Stimulated activated CD4-positive, alpha-beta T cell treated with anti-CD3 and anti-CD28 coated beads, Interleukin-4, amount 100 ng/mL, for 48 hours (primary cell): ENCODE measurements at places on chromosomes 5 and 9.

GRCh38 chr5:65874241-65874640 is 52.1 kb upstream of the ERBIN start:
- no peak for DNase-seq

GRCh38 chr5:33179301-33179700 is 261.5 kb upstream of the TARS1 start:
- DNase-seq = no peak

DNA sequence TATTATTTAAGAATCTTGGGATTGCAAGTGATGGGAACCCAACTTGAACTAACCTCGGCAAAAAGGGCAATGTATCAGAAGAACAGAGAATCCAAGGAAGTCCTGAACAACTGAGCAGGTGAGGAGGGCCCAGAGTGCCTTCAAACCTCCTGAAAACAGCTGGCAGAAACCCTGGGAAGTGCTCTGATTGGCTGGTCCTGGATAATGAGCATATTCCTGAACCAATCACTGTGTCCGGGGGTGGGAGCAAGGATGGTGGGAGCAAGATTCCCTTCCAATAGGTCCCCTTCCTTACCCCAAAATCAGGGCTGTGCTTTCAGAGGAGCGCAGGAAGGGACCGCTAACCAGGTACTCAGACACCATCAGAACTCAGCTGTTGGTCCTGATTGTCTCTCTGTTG is 31.9 kb upstream of the TBC1D2 start:
- no peak for DNase-seq

DNA sequence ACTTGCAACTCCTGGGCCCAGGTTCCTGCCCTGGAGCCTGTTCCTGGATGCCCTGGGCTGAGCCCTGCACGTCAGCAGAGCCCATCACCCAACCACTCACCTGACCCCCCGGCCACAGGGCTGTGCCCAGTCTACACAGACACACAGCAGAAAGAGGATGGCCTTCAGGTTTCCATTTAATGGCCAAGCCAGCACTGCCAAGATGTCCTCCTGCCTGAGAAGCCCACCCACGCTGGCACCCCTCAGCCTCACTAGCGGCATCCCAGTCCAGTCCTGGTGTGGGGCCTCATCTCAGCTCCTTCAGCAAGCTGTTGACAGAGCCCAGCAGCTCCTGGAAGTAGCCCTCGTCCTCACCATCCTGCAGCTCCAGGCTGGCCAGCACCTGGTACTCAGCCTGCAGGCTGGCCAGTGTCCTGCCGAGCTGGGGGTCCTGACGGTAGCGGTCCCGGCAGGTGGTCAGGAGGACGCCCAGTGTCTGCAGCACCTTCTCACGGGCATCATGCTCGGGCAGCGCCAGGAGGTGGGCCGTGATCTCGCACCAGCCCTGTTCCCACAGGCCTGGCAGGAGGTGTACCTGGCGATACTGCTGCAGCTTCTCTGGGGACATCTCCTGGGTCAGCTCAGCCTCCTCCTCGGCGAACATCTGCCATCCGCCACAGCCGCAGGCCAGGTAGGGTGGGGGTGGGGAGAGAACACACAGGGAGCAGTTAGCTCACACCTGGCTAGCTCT is 71.9 kb upstream of the LRRTM2 start:
- DNase-seq = no peak

DNA sequence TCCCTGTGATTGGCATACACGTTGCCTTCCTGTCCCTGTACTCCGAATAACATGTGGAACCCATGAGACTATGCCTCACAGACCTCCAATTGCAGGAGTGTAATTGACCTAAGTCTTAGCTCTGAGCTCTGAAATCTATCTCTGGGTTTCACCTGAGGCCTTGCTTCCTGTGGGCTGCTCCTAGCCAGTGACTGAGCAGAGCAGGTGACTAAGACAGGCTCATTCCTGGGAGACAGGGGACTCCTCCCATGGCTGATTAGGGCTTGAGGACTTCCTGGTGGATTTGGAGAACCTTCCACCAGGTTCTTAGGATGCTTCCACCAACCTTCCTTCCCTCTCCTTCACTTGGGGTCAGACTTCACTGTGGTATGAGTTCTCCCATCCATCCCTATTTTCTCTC is 22.3 kb upstream of the MIER3 start:
- DNase-seq = no peak

- DNase-seq = no peak
These were observed 59.1 kb upstream of the ALDH1A1 start for GRCh38 chr9:73011956-73012355.

GRCh38 chr9:84822589-84823233 is 153.2 kb downstream of the NTRK2 start:
- DNase-seq = no peak

- DNase-seq = no peak
These were observed 595.7 kb upstream of the KLF4 start for GRCh38 chr9:108085294-108085693.

- no peak for DNase-seq
These were observed 202.6 kb downstream of the TLE4 start for GRCh38 chr9:79774356-79774755.

GRCh38 chr9:98038958-98039357 is 17.6 kb upstream of the NANS start:
- no peak for DNase-seq

- no peak for DNase-seq
These were observed 18.0 kb downstream of the ITGA2 start for GRCh38 chr5:53006911-53007890.

DNA sequence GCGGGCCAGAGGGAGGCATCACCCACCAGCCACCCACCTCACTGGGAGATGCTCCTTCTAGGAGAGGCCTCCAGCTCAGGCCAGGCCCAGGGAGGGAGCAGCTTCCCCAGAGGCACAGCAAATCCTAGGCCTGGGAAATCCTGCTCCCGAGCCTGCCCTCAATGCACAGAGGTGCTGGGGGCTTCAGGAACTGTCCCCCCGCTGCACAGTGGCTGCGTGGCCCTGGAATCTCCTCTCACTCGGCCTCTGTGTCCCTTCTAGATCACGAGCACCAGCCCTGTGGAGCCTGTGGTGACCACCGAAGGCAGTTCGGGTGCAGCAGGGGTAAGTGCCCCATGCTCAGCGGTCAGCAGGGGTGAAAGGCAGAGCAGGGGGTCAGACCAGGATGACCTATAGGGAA is 36.4 kb upstream of the SUSD3 start:
- DNase-seq = no peak

DNA sequence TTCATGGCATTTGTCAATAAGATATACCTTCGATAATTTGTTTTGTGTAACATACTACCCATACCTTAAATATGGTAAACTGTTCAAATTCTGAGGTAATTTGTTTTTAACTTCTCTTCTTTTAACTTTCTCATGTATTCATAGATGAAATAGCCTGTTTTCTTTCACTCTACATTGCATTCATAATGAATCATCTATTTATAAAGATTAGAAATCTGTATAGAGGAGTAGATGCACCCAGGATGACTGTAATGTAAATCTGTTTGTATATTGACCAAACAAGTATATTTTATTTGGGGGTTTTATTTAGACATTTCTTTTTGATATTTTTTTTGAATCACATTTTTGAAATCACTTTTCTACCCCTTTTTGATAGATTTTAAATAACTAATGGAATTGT is 144.6 kb downstream of the CD180 start:
- DNase-seq = no peak

DNA sequence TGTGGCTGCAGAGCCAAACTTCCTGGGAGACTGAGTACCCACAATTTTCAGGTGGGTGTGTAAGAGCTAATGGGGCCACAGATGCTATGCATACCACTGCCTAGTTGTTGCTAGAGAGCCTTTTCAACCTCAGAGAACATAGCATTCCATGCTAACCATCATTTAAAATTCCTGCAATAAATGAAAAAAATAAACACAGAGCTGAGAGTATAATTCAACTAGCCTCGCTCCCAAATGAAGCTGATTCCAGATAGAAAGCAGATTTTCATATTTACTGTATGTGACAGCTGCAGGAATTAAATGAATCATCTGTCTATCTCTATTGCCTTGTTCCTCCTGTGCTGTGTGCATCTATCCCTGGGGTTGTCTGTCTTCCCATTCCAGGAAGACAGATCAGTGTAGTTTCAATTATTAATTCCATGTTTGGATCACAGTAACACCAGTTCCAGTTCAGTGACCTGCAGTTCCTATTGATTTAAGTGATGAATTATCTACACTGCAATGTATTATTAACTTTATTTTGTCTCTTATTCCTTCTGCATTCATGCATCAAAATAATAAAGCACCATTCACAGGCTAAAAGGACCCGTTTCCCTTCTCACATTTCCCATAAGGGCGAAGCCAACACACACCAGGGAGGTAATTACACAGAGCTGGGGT is 324.5 kb downstream of the SLIT3 start:
- no peak for DNase-seq

DNA sequence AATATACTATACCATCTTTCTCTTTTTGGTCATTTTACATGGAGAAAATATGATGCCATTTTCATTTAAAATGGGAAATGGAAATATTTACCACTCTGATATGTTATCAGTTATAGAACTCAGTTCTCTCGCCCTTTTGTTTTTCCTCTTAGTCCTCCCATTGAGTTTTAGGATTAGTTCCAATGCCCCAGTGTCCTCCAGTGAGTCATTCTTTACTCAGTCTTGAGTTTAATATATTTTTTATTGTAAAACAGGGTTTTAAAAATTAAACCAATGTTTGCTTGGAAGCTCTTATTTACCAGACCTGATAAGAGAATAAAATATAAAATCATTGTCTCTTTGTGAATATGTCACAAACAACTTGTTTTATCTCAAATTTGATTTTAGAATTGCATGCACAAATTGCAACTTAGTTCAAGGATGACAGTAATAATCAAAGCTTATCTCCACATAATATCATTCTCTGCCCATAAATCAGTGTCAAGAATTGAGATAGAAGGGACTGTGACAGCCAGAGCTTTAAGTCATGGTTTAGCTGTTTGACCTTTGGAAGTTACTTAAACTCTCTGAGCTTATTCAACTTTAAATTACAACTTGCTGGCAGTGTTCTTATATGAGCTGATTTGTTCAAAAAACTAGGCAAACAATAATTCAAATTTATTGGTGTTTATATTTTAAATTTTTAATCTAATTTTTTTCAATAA is 166.4 kb downstream of the PAM start:
- DNase-seq = no peak

DNA sequence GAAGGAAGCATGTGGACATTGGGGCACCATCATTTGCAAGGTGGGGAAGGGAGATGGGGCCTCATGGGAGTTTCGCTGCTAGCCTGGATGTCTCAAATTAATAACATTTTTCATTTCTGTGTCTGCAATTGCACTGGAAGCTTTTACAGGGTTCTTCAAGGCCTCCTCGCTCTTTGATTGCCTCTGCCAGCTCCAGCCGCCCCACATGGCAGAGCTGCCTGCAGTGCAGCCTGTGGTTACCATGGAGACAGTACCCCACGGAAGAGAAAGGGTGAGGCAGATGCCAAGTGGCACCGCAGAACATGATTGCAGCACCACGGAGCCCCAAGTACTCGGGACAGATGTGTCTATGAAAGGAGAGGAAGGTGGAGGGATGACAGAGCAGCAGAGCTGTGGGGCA is 25.4 kb downstream of the CTNND2 start:
- no peak for DNase-seq

DNA sequence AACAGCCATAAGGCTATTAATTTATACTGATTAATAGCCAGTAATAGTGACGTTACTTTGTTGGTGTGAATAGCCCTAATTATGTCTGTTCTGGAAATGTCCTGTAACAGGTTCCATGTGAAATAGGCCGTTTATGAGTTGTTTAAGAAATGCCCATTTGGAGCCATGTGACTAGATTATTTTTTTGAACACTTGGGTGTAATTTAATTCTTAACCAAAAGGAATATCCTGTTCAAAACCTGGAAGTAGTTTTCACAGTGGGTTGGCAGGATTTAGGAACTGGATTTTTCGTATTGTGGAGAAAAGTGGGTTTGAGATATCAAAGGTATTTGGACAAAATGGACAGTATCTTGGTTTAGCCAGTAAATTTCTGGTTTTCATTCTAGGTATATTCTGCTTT is 1.3 kb downstream of the TENT2 start:
- DNase-seq = no peak

DNA sequence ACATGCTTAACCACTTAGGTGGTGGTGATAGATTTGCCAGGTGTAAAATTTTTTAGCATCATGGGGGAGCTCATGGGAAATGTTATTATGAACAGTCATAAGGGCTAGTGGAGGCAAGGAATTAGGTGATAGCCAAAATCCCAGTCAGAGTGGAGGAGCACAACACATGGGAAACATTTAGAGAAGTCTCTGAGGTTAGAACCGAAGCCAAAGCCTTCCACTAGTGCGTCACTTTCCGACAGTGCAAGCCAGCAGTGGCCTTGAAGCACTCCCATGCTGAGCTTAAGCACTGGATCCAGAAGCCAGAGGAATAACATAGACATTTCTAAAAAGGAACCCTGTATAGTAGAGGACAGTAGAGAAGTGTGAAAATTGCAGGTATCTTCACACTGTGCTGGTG is 101.5 kb upstream of the SNX2 start:
- DNase-seq = no peak

DNA sequence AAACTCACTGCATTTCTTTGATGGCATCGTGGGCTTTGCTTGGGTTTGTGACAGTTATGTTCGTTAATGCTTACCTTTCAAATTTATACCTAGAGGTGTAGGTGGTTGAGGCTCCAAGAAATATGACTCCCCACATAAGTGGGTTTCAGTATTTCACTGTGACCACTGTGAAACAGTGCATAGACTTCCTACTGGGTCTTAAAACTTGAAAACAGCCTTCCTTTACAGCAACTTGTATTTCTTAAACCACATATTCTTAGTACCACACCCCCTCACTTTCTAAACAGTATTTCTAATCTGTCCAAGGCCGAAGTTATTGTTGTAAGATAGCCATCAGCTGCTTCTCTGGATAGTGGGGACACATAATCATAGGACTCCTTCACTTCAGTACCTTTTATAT is 48.3 kb downstream of the TMEFF1 start:
- no peak for DNase-seq

GRCh38 chr5:172399336-172399735 is 55.0 kb downstream of the SH3PXD2B start:
- DNase-seq = no peak

DNA sequence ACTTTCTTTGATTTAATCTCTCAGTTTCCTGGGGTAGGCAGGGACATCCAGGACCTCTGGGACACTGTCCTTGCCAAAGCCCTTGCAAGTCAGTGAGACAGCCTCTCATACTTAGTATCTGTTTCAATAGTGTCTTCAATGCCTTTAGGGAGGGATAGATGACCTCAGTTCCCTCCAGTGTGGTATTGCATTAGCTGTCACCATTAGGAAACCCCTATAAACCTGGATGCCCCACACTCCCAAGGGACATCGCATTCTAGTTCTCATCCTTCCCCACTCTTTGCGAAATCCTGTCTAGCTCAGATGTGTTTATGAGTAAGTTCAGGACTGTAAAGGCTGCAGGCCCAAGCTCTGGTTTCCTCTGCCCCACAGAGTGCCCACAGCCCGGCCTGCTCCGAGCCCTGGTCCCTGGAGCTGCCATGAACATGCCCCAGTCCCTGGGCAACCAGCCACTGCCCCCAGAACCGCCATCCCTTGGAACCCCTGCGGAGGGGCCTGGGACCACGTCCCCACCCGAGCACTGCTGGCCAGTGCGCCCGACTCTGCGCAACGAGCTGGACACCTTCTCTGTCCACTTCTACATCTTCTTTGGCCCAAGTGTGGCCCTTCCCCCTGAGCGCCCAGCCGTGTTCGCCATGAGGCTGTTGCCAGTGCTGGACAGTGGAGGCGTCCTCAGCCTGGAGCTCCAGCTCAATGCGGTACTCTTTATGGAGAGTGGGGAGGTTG is 13.2 kb downstream of the TMEM8B start:
- DNase-seq = no peak
